Stimulated activated CD4-positive, alpha-beta T cell treated with anti-CD3 and anti-CD28 coated beads, TNF-alpha, amount 100 ng/mL, for 24 hours (primary cell): ENCODE measurements at places on chromosomes 7 and 10.

- no peak for DNase-seq
Observed at GRCh38 chr10:50358925-50359687, 107.8 kb upstream of the ASAH2 start.

DNA sequence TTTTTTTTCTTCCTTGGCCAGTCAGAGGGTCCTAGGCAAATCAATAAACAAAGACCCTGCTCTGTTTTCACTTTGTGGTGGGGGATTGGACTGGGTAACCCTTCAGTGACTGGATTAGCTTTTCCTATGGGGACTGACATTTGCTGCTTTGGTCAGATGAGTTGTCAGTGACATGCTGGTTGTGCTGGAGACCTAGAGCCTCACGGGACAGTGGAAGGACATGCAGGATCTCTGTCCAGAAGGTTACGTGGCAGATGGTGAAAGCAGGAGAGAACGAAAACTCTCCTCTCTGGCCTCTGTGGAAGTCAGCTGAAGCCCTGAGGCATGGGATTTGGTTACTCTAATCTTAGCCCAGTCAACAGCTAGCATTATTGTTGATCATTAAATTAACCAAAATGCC lies 90.0 kb upstream of the BMPER start:
- no peak for DNase-seq

- no peak for DNase-seq
Observed at GRCh38 chr10:23419655-23420329, 19.1 kb upstream of the OTUD1 start.

DNA sequence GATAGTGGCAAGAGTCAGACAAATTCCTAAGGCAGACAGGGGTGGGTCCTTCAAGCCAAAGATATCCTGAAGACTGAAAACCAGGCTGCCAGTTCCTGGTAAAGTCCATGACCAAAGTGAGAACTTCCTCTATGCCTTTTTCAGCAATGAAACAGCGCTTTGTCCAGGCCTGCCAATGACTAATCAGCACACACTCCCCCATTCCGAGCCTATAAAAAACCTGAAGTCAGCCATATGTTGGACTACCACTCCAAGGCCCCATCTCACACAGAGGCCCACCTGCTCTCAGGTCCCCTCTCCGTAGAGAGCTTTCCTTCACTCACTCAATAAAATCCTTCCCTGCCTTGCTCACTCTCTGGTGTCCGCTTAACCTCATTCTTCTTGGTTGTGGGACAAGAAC lies 402.2 kb downstream of the ANKRD7 start:
- DNase-seq = no peak

DNA sequence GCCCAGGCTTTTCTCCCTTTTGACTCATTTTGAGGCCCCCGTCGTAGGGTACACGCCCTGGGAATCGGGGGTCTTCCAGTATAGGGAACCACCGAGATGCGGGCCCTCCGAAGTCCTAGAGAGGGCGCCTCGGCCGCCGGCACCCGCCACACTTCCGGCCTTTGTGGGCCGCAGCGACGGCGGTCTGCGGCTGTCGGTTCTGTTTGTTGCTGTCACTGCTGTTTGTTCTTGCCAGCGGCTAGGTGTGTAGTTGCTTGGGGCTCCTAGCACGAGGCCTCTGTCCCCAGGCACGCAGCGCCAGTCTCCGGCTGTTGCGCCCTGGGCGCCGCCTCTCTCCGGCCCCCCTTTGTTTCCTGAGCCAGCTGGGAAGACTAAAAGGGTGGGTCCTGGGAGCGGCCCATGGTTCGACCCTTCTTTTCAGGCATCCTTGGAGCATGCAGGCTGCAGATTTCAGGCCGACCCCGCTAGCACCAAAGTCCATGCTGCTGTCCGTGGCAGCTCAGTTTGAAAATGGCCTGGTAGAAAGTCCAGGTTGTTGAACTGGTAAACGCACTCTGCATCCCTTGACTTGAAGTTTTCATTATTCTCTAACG lies 17.8 kb upstream of the ZKSCAN1 start:
- DNase-seq = no peak

GRCh38 chr7:23469150-23469960 lies 936 bp downstream of the IGF2BP3 start:
- DNase-seq = no peak

DNA sequence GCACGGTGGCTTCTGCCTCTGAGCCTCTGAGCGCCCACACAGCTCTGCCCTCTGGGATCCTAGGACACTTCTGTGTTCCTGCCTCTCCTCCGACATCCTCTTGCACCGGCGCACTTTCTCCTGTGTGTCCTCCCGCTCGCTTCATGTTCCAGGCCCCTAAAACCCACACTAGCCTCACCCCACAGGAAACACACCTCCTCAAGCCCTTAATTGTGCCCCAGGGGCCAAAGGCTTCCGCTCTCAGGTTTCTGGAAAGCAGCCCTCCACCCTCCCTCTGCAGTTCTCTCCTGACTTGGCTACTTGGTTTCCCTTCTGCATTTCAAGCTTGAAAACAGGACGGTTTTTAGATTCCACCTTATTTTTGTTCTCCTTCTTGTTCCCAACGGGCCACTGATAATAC lies 7.3 kb downstream of the GFRA1 start:
- no peak for DNase-seq
